ENCODE measurements at places on chromosomes 2 and 18.

- no peak for DNase-seq
These were observed 3.7 kb upstream of the EMX1 start for GRCh38 chr2:72913486-72914205.

DNA sequence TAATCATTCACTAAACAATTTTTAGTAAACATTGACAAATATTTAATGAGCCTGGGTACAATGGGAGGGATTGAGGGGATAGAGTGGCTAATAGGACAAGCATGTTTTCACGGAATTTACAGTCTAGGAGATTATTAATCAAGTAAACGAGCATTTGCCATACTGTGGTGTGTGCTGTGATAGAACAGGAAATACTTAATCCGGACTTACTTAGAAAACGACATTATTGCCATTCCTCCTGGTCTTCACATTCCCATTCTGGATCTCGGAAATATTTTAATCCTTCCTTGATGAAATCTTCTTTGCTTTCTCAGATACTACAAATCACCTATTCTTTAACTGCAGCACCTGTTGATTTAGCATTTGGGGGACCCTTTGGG, 905 bp downstream of the TTLL4 start:
- no peak for DNase-seq

DNA sequence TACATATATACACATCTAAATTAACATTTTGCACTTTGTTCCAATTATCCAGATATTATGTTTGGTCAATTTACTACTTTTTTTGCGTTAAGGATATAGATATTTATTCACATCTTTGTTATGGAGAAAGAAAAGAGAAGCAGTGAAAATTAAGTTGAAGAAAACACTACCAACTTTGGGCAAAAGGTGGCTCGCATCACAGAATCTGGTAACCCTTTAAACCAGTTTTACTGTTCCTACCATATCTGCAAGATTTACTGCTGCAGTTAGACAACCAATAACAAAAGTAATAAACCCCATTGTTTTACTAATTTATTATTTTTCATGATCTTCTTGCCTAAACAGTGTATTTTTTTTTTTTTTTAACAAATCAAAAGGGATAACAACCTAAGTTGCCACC, 53.6 kb downstream of the SMAD2 start:
- DNase-seq, result no peak

GRCh38 chr2:203647579-203647978, 58.9 kb upstream of the CD28 start:
- DNase-seq, result no peak

DNA sequence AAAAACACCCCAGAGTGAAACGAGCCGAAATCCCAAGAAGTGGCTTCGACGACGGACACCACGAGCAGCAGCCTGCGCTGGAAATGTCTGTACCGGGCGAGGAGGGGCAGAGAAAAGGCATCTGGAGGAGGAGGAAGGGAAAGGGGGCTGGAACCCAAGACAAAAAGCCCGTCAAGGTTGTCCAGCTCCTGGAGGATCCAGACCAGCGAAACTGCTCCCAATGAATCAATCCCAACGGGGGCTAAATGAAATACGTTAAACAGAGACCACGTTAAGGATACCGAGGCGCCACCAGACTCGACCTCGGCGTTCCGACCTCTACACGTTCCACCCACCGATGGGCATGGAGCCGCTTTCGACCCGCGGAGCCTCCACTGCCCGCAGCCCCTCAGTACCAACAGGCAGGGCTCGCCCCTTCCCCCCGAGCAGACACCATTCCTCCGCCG, 400 bp downstream of the CCDC88A start:
- no peak for DNase-seq

DNA sequence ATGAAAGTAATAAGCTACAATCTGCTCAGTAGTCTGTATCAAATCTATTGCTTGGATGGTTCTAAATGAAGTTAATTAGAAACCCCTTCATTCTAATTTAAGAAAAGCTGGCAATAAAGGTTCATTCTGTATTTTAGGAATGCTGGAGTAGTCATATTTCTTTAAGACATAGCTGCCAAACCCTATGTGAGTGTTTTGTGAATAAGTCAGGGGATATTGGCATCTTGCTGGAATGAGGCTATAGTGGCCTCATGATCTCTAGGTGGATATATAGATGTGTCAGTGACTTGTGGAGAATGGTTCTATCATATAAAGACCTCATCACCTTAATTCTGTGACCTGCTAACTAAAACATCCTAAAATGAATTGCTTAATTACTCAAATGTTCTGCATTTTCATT, 196.3 kb downstream of the PDE1A start:
- no peak for DNase-seq

GRCh38 chr2:185245216-185245615, 493.4 kb upstream of the FSIP2 start:
- no peak for DNase-seq

DNA sequence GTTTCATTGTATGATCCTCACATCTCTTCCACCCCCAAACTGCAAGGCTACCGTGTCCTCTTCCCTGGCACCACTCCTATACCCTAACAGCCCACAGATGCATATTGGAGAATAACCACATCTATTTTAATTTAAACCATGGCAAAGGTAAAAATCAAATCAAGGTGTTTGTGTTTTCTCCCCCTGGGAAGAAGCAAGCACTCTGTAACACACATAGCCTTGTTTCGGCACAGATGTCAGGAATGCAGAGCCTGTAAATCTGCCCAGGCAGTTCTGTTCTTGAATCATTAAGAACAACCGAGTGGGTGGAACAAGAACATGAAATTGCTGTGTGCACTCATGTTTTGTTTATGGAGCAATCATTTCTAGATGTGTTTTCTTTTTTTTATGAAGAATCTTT, 6.8 kb upstream of the COX7A2L start:
- no peak for DNase-seq

DNA sequence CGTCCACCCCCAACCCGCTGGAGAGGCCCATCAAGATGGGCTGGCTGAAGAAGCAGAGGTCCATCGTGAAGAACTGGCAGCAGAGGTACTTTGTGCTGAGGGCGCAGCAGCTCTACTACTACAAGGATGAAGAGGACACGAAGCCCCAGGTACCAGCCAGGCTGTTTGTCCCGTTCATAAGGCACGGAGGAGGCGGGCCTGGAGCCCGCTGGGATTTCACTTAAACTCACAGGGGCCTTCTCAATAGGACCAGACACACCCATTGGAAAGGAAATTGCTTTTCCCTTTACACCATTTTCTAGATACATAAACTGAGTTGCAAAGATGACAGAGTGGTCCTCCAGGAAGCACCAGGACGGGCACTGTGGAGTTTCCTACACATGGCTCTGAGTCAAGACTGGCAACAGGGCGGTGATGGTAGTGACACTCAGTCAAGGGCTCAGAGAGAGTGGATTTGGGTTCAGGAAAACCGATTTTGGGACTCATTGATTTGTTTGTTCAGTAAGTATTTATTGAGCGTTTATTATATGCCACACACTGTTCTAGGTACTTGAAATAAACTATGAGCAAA, 40.7 kb downstream of the ARHGAP25 start:
- DNase-seq, result no peak

DNA sequence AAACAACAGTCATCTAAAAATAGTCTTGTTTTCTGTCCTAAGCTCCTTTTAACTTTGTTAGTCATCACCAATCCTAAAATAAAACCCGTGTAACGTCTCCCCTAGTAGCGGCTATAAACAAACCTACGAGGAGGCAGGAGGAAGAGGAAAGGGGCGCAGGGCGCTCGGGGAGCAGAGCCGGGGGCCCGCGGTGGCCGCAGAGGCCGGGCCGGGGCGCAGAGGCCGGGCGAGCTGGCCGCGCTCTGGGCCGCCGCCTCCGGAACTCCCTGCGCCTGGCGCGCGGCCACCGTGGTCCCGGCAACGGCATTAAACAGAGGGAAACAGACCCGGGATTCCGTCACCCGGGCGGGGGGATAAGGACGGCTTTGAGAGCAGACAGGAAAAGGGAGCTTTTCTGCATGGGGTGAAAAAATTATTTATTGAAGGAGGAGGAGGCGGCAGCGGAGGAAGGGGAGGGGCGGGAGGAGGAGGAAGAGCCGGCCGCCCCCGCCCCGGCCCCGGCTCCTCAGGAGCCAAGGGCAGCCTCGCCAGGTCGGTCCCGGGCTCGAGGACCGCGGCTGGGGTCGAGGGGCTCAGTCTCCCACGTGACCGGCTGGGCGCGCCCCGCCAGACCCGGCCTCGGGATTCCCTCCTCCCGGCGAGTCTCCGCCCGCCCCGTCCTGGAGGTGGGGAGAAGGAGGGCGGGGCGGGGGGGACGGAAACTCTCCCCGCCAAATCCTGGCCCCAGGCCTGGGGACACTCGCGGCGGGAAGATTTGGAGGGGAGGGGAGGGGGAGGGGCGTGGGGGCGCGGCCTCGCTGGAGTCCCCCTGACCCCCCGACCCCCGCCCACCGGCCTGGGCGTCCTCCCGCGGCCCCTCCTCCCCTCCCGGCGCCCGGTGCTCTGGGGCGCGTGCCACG, 1.8 kb upstream of the NFATC1 start:
- no peak for DNase-seq

DNA sequence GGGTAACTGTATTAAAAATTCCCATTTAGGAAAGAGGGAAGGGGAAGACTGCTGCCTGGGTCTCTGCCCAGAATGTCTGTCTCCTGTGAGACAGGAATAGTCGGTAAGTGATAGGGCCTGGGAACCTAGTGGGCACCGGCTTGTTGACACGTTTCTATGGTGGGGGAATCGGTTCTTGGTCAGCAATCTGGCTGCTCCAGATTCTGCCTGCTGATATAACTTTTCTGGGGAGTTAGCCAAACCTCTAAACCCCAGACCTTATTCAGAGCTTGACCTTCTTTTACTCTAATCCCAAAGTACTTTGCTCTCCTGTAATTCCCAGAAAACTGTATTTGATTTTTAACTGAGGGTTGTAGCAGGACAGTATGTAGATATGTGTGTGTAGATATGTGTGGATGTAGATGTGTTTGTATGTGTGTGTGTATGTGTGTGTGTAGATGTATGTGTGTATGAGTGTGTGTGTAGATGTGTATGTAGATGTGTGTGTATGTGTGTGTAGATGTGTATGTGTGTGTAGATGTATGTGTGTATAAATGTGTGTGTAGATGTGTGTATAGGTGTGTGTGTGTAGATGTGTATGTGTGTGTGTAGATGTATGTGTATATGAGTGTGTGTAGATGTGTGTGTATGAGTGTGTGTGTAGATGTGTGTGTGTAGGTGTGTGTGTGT, 61.8 kb upstream of the TXNDC2 start:
- no peak for DNase-seq

GRCh38 chr18:25234740-25235345, 117.1 kb downstream of the ZNF521 start:
- DNase-seq, result no peak

- DNase-seq, result no peak
These were observed 33.3 kb downstream of the BMP10 start for GRCh38 chr2:68837861-68838341.

GRCh38 chr2:112629823-112630222, 15.9 kb upstream of the SLC20A1 start:
- no peak for DNase-seq

GRCh38 chr18:34857320-34857719, 147.2 kb downstream of the DTNA start:
- no peak for DNase-seq

DNA sequence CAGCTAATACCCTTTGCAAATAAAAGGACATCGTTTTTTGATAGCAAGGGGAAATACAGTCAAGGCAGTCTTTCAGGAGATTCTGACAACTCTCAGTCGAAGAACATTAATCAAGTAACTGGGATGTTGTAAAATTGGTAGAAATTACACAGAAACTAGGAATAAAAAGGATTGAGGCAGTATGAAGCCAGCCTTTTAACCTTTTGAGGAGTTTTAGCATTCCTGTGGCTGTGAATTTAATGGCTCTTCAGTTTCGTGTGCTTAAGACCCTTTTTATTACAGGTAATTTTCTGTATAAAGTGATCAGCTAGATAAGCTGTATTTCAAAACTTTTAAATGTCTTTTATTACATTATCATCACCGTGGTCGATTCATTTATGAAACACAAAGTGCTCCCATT, 91.6 kb downstream of the ASXL3 start:
- DNase-seq, result no peak

DNA sequence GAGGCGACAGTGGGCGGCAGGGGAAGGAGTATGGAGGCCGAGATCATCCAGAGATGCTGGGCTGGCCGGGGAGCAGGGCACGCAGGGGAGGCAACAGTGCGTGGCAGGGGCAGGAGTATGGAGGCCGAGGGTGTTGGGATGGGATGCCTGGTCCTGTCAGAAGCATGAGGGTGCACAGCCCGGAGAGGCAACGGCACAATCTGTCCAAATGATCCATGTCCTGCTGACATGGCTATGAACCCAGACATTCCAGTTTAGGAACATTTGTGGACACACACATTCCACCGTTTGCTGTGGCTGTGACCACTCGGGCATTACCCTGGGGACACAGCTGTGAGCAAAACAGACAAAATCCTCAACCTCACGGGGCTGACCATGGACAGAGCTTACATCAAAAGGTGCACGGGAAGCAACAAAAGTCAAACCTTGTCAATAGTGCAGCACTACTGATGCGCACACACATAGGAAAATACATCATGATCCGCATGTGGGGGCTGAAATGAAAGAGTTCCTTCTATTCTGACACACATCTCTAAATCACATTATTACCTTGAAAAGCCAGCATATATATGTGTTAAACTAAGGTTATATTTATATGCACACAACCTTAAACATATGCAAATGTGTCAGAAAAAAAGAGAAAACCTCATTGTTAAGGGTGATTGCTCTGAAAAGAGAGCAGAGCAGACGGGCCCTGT, 144.0 kb upstream of the GPC1 start:
- DNase-seq, result no peak

DNA sequence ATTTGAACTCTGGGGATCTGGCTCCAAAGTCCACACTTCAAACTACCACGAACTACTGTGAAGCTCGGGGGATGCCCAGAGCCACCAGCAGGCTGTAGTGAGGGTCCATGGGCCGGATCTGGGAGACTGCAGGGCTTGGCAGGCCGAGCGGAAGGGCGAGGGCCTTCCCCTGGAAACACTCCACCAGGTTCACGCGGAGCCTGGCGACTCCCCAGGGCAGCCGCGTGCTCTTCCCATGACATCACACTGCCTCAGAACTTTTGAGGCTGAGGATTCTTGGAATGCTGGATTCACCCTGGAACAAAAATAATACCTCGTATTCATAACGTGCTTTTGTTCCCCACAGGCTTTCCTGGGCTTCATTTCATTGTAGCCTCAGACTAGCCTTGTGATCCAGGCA, 201.0 kb downstream of the SMAD7 start:
- DNase-seq, result no peak

DNA sequence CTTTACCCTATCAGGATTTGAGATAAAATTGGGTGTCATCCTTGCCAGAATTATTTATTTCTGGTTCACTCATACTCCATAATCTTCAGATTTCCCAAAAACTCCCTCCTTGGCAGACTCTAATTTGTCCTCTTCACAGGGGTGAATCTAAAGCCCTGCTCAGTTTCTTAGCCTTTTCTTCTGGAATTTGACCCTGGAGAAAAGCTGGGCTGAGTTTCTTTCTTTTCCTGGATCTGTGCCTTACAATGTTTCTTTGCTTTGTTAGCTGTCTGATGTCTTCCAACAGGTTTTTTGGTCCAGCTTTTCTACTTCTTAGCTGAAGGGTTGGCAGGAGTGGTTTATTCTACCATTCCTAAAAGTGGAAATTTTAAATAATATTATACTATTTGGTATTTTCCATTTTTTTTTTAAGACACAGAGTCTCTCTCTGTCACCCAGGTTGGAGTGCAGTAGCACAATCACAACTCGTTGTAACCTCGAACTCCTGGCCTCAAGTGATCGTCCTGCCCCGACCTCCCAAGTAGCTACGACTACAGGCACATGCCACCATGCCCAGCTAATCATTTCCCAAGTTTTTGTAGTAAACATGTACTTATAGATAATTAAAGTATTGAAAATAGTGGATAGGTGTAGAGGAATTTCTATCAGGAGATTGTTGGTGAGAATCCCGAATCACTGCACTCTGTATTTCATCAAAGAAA, 138.4 kb upstream of the TWIST2 start:
- no peak for DNase-seq

Data from stimulated activated CD4-positive, alpha-beta T cell treated with anti-CD3 and anti-CD28 coated beads, TNF-alpha, amount 100 ng/mL, for 48 hours (primary cell).